GM23338 (cell line): ENCODE measurements at places on chromosomes 2 and 18. TPM values are rescaled to one million over a fixed set of nuclear protein-coding genes. Genes with fewer than 3 reads are reported as not detected.

DNA sequence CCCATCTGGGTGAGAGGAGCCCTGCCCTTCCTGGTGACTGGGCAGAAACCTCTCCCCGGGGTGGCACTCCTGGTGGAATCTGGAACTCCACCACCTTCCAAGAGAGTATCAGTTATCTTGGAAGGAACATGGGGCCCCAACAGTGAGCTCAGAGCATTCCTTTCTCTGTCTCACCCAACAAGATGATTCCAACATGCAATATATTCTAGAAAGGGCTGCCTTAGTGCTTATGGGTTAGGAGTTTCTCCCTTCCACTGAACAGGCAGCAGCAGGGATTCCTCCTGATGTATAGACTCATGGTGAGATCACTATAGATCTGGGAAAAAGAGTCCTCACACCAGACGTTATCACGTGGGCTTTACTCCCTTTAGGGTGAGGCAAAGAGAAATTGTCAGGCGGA is 147.1 kb downstream of the COL4A4 start:
- DNase-seq, result no peak
- no peak overlapping the region for H3K4me3 ChIP-seq
- H3K27me3 ChIP-seq, result no peaks in the 10 kb centered on the region
- no peak overlapping the region for H3K27ac ChIP-seq
- no peaks in the 10 kb centered on the region for H3K4me1 ChIP-seq
- H3K36me3 ChIP-seq, result no peaks in the 10 kb centered on the region

SULT1C3 gene
- not detected in 2 replicates for total RNA-seq

GRCh38 chr2:74618410-74619083 is 29.6 kb downstream of the M1AP start:
- no peak overlapping the region for H3K27ac ChIP-seq
- H3K27me3 ChIP-seq, result no peaks in the 10 kb centered on the region
- DNase-seq, result no peak
- H3K4me1 ChIP-seq, result no peaks in the 10 kb centered on the region
- no peak overlapping the region for H3K4me3 ChIP-seq
- H3K36me3 ChIP-seq, result no peaks in the 10 kb centered on the region

DNA sequence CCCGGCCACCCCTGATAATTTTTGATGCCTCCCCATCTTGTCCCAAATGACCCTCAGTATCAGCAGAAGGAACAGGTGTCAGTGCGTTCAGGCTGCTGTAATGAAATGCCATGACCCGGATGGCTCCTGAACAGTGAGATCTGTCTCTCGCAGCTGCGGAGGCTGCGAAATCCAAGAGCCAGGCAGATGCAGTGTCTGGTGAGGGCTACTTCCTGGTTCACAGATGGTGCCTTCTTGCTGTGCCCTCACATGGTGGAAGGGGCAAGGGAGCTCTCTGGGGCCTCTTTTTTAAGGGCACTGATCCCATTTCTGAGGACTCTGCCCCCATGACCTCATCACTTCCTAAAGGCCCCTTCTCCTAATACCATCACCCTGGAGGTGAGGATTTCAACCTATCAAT is 152.2 kb downstream of the TWIST2 start:
- no peaks in the 10 kb centered on the region for H3K36me3 ChIP-seq
- no peaks in the 10 kb centered on the region for H3K27me3 ChIP-seq
- H3K4me1 ChIP-seq, result no peaks in the 10 kb centered on the region
- H3K4me3 ChIP-seq, result no peak overlapping the region
- DNase-seq, result no peak

DNA sequence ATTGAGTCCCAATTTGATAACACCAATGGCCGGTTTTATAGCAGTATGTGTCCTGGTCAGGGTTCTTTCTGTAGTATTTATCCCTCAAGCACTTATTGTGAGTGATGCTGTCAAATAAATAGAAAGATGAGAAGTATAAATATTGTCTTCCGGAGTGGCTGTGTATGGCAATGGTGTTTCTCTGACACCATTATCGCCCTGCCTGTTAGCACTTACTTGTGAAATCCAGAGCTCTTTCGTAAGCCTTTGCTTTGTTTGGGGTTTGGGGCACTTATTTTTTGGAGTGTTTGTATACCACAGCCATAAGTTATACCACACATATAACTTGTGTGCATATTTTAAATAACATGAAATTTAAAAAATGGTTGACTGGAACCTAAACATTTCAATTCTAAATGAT is 29.3 kb downstream of the CD8B2 start:
- no peaks in the 10 kb centered on the region for H3K4me1 ChIP-seq
- no peak overlapping the region for H3K27ac ChIP-seq
- H3K27me3 ChIP-seq, result no peaks in the 10 kb centered on the region

DNA sequence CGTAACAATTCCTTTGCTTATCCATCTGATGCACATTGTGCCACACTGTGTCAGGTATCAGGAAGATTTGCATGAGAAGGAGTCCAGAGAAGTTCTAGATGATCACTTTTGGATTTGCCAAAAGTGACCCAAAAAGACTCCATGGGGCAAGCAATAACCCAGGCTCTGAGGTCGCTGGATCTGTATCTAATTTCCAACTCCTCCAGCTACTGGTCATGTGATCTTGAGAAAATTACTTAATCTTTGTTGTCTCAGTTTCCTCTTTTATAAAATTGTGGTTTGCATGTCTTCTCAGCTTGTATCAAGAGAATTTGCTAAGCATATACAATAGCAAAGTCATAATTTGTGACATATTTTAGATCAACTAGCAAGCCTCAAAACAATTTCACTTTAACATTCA is 61.3 kb upstream of the ITGA4 start:
- H3K4me3 ChIP-seq, result no peak overlapping the region
- no peak overlapping the region for H3K27ac ChIP-seq
- no peaks in the 10 kb centered on the region for H3K27me3 ChIP-seq
- no peak for DNase-seq
- H3K36me3 ChIP-seq, result no peaks in the 10 kb centered on the region
- no peaks in the 10 kb centered on the region for H3K4me1 ChIP-seq

DNA sequence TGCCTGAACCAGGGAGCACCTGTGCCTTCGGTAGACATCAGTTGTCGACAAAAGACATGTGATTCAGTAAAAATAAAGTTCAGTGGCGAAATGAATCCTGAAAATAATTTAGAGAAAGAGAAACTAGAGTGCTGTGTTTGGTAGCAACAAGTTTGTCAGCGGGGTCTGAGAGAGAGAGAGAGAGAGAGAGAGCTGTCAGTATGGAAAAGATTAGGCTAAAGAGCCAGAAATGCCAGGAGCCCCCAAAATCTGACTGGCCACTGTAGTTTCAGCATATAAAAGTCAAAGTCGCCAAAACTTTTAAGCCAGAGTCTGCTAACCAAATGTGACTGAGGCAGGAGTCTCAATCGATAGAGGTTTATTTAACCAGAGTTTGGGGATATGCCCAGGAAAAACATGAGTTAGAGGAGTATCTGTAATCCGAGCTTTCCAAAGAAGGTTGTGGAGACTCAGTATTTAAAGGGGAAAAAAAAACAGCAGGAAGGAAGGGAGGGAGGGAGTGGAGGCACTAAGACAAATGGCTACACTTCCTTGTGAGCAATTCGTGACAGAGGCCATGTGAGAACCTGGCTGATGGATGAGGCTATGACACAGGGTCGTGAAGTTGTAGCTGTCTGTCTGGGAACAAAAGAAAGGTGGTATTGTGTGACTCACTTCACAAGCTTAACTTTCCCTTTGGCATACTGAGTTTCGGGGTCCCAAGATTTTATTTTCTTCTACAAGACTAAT is 20.5 kb upstream of the GNAL start:
- H3K27ac ChIP-seq, result no peak overlapping the region
- no peaks in the 10 kb centered on the region; the same call in 1 of the 2 replicates for H3K4me1 ChIP-seq
- H3K4me3 ChIP-seq, result no peak overlapping the region
- DNase-seq, result no peak

CRYGC gene
- total RNA-seq, result not detected in 2 replicates

UGT1A3 gene
- total RNA-seq, result not detected in 2 replicates

RAB27B gene
- total RNA-seq, result 0.31 and 0.56 TPM in 2 replicates

- peaks cover 77% of the 10 kb centered on the region for H3K27me3 ChIP-seq
- H3K4me3 ChIP-seq, result peak overlapping the region; percentile 66
- no peak overlapping the region for H3K27ac ChIP-seq
- no peaks in the 10 kb centered on the region for H3K36me3 ChIP-seq
- peak; percentile 85 for DNase-seq
Measured at GRCh38 chr18:79952996-79953559, 1.6 kb upstream of the SLC66A2 start.

GRCh38 chr18:63472380-63472779 is 4.4 kb upstream of the SERPINB5 start:
- H3K27ac ChIP-seq, result no peak overlapping the region
- H3K4me3 ChIP-seq, result no peak overlapping the region
- H3K4me1 ChIP-seq, result no peaks in the 10 kb centered on the region
- DNase-seq, result no peak
- H3K27me3 ChIP-seq, result no peaks in the 10 kb centered on the region
- H3K36me3 ChIP-seq, result no peaks in the 10 kb centered on the region

DNA sequence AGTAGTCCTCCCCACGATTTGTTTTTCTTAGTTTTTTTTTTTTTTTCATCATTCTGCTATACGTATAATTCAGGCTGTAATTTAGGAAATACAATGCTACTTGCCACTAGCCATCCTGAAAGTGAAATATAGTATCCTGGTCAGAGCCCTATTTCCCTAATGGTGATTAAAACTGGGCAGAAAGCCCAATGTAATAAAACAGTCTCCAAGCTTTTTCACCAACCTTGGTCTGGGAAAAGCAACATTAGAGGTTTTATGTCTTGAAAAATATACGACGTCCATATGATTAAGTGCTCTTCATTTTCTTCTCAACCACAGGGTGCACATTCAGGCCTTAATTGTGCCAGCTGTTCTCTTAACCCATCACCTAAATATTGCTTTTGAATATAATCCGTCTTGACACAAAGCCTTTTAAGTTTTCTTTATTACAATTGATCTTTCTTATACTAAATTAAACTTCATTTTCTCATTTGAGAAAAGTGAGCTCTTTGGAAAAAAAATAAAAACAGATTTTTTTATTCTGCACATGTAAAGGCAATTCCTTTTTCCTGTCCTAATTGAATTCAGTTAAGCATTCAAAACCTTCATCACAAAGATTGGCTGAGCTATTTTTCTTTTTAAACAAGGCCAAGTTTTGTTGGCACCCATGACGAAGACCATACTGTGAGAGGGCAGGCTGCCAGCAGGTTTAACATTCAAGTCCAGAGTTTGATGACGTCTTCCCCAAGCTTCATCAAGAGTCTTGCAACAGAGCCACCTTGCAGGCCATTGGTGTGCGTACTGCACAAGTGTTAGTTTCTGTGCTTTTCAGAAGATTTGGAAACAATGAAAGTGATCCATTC is 52.7 kb downstream of the MAP2 start:
- H3K4me3 ChIP-seq, result no peak overlapping the region
- no peak overlapping the region for H3K27ac ChIP-seq
- H3K4me1 ChIP-seq, result peaks cover 8% of the 10 kb centered on the region; the same call in 1 of the 2 replicates
- DNase-seq, result no peak
- no peaks in the 10 kb centered on the region for H3K36me3 ChIP-seq

DNA sequence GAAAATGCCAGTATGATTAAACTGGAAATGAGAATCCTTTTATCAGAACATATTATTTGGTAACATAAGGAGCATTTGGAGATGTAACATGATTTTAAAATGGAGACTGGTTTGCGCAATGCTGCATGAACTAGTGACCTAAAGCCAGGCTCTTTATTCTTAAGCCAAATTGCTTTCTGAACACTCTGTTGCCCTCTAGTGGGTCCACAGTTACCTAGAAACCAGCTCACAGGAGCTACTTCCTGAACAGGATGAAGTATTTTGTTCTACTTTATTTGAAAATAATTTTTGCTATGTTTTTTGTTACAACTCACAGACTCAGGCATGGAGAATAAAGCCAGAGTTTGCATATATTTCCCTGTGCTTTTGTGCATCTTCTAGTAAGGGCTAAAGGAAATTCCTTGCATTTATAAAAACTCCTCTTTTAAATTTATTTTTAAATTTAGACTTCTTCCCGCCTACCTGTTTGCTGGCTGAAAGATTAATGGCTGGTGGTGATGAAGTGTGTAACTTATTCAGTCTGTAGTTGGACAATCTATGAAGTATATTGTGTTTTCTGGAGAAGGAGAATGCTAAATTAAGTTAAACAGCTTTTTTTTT is 146.7 kb downstream of the PARD3B start:
- H3K27me3 ChIP-seq, result no peaks in the 10 kb centered on the region
- H3K4me3 ChIP-seq, result no peak overlapping the region
- H3K36me3 ChIP-seq, result no peaks in the 10 kb centered on the region
- no peak overlapping the region for H3K27ac ChIP-seq

- H3K27me3 ChIP-seq, result no peaks in the 10 kb centered on the region
- no peaks in the 10 kb centered on the region for H3K4me1 ChIP-seq
- no peak for DNase-seq
- H3K4me3 ChIP-seq, result no peak overlapping the region
Measured at GRCh38 chr2:122340246-122340645, 584.8 kb downstream of the TSN start.

CCDC142 gene
- 12.3 and 20.5 TPM in 2 replicates for total RNA-seq

CD8B2 gene
- not detected in 2 replicates for total RNA-seq

DNA sequence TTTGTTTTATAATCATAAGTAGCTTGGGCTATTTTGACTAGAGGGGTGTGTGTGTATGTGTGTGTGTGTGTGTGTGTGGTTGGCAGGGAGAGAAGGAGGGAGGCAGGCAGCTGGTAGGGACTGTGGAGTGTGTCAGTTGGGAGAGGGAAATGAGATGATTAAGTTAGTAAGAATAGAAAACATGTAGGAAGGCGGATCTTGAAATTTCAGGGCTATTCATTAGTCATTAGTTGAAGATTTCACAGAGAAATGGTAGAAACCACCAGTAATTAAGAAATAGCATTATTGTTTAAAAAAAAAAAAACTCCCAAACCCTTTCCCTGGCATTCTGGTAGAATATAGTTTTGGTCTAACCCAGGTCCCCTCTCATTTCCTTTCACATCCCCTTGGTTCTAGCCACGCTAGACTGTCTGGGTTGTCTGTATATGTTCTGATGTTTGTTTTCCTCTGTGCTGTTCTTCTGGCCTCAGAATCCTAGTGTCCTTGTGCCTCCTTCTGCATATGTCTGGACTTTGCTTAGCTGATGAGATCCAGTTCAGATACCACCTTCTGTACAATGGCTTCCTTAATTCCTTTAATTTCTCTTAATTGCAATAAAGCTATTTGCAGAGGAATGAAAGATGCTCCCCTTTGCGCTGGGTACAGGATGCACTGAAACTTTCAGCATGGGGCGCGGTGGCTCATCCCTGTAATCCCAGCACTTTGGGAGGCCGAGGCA is 161.6 kb downstream of the NEDD4L start:
- no peak overlapping the region; the same call in 1 of the 2 replicates for H3K27ac ChIP-seq
- peaks cover 39% of the 10 kb centered on the region for H3K4me1 ChIP-seq
- H3K36me3 ChIP-seq, result no peaks in the 10 kb centered on the region
- no peak overlapping the region for H3K4me3 ChIP-seq
- no peaks in the 10 kb centered on the region for H3K27me3 ChIP-seq

GRCh38 chr18:13493725-13494124 is 232.6 kb downstream of the FAM210A start:
- H3K4me1 ChIP-seq, result peaks cover 16% of the 10 kb centered on the region; the same call in 1 of the 2 replicates
- H3K4me3 ChIP-seq, result no peak overlapping the region
- H3K27me3 ChIP-seq, result no peaks in the 10 kb centered on the region
- no peak for DNase-seq

- no peaks in the 10 kb centered on the region for H3K36me3 ChIP-seq
- DNase-seq, result no peak
- H3K4me1 ChIP-seq, result peaks cover 3% of the 10 kb centered on the region; the same call in 1 of the 2 replicates
- no peak overlapping the region for H3K27ac ChIP-seq
Measured at GRCh38 chr2:28399289-28399688, 6.6 kb downstream of the FOSL2 start.
